ENCODE measurements at places on chromosomes 3 and 15. TPM values are rescaled to one million over a fixed set of nuclear protein-coding genes. Genes with fewer than 3 reads are reported as not detected.

MUC4 gene
- not detected for total RNA-seq

TMEM212 gene
- total RNA-seq = not detected

UNC13C gene
- not detected for total RNA-seq

ZNF662 gene
- total RNA-seq = 1.1 TPM

ASB14 gene
- total RNA-seq = not detected

EFHB gene
- total RNA-seq = not detected

LRRN1 gene
- not detected for total RNA-seq

UQCC5 gene
- total RNA-seq = 9.9 TPM

CCDC54 gene
- not detected for total RNA-seq

FGF7 gene
- total RNA-seq = not detected

SIDT1 gene
- not detected for total RNA-seq

PLA1A gene
- total RNA-seq = 4.8 TPM

AHSG gene
- total RNA-seq = not detected

COL8A1 gene
- 81.4 TPM for total RNA-seq

THSD4 gene
- 43.2 TPM for total RNA-seq

TTC21A gene
- total RNA-seq = 2.2 TPM

LRRC3B gene
- total RNA-seq = not detected

RPS27L gene
- total RNA-seq = 241 TPM

MCCC1 gene
- total RNA-seq = 17.3 TPM

PRSS50 gene
- not detected for total RNA-seq

SAMMSON gene
- not detected for total RNA-seq

SYNPR gene
- total RNA-seq = not detected

MAGEL2 gene
- not detected for total RNA-seq

PXK gene
- total RNA-seq = 13.5 TPM

POTEB gene
- not detected for total RNA-seq

TYRO3 gene
- 5.4 TPM for total RNA-seq

GABRR3 gene
- not detected for total RNA-seq

ACP3 gene
- not detected for total RNA-seq

REC114 gene
- not detected for total RNA-seq

DPPA2 gene
- not detected for total RNA-seq

IQCH gene
- 1.7 TPM for total RNA-seq

EXD1 gene
- total RNA-seq = not detected

C3orf22 gene
- not detected for total RNA-seq

PLSCR2 gene
- total RNA-seq = not detected

GOLGA6L9 gene
- total RNA-seq = 0.69 TPM

COMMD2 gene
- total RNA-seq = 24.6 TPM

NMNAT3 gene
- total RNA-seq = 0.87 TPM

CCRL2 gene
- total RNA-seq = 13.9 TPM

GNAT1 gene
- not detected for total RNA-seq

RTP1 gene
- total RNA-seq = not detected

CRABP1 gene
- total RNA-seq = not detected

AGBL1 gene
- not detected for total RNA-seq

SCN11A gene
- total RNA-seq = not detected

XCR1 gene
- total RNA-seq = not detected

TTLL13 gene
- 0.20 TPM for total RNA-seq

MYO5A gene
- 89.0 TPM for total RNA-seq

ROPN1 gene
- not detected for total RNA-seq

Measured in mammary microvascular endothelial cell (primary cell).